ENCODE measurements at places on chromosomes 4 and X.

DNA sequence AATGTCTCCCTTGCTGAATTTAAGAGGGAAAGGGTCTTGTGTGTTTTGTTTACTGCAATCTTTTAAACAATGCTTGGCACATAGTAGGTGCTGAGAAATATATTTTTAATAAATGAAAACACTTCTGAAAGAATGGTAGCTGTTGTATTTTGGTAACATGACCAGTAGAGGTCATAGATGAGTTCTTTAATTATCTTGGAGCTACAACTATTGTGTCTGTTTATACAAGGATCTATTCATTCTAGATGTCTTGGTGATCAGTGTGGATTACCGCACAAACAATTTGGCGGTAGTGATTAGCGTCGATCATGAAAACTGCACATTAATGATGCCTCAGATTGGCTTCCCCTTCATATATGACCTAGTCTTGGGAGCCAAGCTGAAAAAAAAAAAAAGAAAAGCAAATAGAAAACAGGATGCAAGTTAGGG, 21.4 kb upstream of the SCRG1 start:
- no peak for DNase-seq

DNA sequence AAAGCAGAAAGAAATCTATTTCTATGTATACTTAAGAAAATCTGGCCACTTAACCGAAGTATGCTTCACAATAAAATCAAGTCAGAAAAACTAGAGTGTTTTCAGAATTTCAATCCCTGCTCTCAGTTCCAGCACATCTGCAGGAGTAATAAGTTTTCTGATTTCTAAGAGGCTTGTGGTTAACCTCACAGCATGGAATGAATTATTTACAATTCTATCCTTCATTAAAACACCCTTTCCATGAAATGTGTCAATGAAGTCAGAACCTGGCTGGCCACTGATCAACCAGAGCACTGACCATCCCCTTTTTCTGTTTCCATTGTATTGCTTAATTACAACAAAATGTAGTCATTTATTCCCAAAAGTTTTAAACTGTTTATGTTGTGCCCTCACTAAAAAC, 781.4 kb upstream of the INTU start:
- DNase-seq = no peak

DNA sequence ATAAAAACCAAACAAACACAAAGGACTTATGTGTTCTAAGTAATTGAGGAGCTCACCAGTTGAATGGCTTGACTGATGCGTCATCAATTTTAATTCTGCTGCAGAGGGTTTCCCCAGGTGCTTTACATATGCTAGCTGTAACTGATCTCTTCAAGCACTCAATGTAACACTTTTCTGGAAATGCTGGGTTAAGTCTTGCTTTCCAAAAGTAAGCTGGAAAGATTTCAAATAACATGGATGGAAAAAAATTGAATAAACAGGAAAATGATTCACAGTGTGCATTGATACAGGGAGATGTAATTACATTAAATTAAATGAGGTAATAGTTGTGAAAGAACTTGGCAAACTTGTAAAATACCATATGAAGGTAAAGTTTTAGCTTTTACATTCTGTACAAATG, 186.7 kb upstream of the WDFY3 start:
- no peak for DNase-seq

GRCh38 chr4:118942465-118942864, 53.8 kb downstream of the SYNPO2 start:
- no peak for DNase-seq

Measured in stimulated activated CD8-positive, alpha-beta memory T cell treated with anti-CD3 and anti-CD28 coated beads, Interleukin-7, amount 100 ng/mL, for 1 hour (primary cell).